ENCODE measurements at places on chromosomes 1 and 21.

DNA sequence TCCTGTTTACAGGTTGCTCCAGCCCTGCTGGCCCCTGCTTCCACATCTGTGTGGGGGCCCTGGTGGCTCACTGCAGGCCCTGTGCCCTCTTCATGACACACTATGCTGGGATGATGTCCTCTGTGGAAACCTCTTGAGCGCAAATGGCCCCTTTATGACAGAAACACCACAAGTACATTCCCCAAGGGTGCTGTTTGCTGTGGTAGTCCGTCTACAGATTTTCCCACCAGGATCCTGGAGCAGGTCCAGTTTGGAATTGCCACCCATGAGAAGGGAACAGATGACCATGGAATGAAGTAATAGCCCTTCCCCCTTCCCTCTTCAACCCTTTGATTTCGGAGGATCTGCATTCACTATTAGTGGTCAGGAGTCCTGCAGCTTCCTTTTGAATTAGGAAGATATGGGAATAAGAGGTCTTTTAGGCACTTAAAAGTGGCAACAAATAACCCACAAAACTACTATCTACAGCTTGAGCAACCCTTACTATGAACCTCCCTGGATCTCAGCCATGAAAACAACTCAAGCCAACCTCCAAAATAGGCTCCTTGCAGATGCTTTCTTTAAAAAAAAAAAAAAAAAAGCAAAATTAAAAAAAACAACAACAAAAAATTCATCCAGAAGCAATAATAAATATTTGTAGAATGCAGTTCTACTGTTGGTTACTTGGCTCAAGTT, 121.9 kb upstream of the TSPAN2 start:
- DNase-seq = no peak

DNA sequence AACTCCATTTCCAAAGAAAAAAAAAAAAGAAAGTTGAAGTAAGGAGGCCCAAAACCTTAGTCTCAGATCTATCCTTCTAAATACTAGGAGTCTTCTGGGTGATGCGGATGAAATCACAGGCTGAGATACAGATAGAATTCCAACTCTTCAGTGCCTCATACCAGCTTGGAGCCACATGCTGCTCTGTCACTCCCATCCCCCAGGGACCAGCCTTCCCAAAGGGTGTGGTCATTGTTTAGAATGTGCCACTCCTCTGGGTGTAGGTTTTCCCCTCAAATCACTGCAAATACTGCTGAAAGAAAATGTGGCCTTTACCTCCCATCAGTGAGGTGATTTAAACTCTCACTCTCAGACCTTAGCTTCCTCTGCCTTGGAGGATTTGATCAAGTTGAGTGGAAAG, 112.9 kb downstream of the CDC7 start:
- DNase-seq = no peak

GRCh38 chr1:167648252-167648849, 18.3 kb downstream of the RCSD1 start:
- no peak for DNase-seq

- DNase-seq = no peak
These were observed 18.4 kb upstream of the F3 start for GRCh38 chr1:94559921-94560320.

GRCh38 chr1:235930543-235930942, 63.8 kb upstream of the LYST start:
- no peak for DNase-seq

DNA sequence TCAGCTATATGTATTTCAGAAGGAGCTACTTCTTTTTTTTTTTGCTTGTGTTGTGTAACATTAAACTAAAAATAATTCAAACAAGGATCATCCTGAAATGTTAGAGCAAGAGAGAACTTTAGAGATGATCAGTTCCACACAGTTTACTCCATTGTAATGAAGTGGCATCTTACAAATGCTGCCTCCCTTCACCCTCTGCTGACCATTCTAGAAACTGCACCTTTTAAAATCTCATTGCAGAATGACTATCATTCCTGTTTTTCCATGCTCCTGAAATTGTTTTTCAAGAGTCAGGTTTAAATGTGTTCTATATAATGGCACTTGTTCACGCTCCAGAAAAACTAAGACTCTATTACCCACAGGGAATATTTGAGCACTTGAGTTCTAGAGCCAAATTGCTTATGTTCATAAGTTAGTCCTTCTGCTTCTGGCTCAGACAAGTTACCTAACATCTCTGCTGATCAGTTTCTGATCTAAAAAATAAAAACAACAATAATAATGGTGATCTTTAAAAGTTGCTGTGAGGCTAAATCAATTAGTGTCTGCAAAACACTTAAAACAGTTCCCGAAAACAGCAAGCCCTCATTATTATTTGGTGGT, 21.5 kb upstream of the SLC44A5 start:
- DNase-seq = no peak

DNA sequence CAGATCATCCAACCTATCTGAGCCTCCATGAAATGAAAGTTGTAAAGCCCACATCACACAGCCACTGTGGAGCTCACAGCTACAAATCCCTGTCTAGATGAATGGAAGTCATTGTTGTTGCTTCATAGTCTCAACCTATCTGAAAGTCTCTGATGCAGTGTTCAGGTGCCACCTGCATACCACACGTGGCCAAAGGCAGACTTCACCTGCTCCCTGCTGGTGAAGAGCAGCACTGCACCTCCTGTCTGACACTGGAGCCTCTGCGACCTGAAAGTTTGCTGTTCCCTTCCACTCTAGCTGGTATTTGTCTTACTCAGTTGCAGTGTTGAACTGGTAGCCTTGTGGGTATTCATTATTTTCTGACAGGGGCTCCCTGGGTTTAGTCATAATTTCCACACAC, 18.4 kb downstream of the LORICRIN start:
- peak; percentile 31 for DNase-seq

DNA sequence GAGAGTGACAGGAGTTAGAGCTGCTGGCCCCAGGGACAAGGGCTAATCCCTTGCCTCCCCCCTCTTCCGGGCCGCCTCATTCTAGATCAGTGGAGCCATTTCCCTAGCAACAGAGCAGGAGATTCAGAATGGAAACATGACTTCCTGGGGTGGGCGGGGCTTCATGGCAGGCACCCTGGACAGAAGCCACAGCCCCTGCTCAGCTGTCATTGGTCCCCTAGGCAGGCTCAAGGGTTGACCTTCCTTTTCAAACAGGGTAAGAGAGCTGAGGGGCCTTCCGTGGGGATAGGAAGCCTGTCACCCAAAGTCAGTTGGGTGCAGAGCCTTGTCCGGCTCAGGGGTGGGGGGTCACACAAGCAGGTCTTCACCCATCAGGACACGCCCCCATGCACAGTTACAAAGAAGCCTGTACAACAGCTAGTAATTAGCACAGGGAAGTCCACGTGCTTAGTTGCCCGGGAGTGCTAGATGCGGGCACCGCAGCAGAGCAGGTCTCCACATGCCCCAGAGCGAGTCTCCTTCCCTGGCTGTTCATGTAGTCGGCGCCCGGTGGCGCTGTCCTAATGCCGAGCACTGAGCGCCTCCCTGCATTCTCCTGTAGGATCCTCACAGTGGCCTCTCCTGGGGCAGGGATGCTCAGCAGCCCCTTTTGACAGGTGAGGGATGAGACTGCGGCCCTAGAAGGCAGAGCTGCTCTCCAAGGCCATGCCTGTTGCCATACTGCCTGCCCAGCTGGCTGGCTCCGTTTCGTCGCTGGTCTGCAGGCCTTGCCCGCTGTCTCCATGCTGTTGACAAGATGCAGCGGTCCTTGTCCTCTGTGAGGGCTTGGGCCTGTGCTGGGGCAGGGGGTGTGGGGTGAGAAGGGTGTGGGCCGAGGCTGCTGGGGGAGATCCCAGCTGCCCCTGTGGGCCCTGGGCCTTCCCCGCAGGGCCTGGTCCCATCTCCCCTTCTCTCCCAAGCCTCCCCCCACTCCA, 5.1 kb downstream of the TMEM201 start:
- DNase-seq = no peak

GRCh38 chr1:102853701-102854187, 254.6 kb downstream of the COL11A1 start:
- no peak for DNase-seq

GRCh38 chr1:18422954-18423353, 57.8 kb upstream of the KLHDC7A start:
- no peak for DNase-seq

DNA sequence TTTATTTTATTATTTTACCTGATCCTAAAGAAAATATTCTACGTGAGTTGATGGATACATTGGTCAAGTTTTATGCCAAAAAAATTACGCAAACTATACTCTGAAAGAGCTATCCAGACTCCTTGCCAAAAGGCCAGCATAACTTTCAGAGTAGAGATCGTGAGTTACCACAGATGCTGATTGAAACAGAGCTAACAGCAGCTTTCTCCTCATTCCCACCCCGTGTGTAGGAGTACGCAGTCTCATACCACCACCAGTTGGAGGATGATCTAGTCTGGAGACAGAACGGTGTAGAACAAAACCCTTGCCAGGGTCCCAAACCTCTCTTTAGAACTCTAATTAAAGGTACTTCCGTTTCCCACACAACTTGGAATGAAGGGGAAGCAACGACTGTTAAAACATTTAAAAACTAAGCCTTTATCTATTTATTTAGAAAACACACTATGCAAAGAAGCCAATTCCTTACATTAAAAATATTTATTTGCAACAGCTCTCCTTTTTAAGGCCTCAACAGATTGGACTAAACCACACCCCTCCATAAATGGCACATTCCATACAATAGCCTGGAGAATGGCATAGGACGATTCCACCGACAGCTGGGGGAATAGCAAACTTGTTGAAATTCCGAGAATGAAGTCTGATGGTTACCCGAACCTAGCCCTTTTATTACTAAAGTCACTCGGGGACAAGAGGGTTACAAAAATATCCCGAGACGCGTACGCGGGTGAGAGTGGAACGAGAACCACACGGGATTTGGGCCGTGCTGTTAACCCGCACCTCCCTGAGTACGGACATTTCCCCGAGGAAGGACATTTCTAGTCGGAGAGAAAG, 1.4 kb downstream of the NUCKS1 start:
- DNase-seq = peak; percentile 32

DNA sequence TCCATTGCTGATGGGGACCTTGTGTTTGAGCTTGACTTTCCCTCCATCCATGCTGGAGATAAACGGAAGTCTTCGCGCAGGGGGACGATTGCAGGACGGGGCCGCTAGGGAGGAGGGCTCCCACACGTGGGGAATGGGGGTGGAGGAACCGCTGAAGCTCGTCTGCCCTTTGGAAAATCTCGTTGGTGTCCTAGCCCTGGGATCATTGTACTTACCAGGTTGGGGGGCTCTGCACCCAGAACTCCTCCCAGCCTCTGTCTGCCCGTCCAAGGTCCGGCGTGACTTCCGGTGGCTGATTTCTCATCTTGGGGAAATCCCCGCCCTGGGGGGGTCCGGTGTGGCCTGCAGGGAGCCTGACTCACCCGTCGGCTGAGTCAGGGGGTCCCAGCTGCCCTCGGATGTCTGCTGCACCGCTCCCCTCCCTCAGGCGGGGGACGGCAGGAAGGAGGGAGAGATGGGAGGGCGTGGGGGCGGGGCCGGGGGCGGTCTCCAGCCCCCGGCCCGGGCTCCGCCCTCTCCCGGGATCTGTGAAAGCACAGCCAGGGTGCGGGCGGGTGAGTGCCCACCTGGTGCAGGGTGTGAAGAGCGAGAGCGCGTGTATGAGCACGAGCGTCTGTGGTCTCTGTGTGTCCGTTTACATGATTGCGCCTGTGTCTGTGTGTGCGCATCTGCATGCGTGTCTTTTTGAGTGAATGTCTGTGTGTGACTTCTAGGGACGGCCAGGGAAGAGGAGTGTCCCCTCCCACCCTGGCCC, 35.8 kb downstream of the PIK3CD start:
- peak; percentile 47 for DNase-seq

DNA sequence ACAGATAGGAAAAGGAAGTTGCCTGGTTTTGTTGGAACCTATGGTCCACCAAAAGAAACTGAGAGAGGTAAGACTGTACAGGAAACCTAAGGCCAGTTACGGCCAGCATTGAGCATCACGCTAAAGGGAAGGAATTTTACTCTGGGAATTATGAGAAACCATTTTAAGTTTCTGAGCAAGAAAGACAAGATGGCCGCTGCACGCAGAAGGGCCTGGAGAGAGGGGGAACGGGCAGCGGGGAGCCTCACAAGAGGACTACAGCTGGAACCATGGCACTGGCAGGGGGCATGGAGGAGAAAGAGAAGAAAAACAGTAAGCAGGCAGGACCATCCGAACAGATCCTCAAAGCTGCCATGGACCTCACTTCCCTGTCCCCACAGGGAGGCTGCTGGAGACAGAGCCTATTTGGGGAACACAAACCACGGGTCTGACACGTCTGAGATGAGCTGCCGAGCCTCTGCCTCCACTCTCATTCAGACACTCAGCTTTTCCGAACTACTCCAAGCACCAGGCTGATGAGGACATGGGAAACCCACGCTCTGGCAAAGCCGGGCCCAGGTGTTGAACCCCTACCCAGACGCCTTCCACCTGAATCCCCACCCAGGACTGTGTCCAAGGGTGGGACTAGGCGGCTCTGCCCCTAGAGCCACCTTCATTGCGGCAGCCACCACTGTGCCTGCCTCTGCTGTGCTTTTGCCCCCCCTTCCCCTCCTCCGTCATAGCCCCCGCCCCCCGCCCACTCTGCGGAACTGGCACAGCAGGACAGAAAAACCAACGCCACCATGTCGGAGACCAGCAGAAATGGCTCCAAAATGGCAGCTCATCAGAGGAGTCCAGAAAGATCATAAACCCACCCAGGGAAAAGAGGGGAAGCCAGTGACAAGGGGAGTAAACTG, 69.0 kb downstream of the CD46 start:
- DNase-seq = no peak

GRCh38 chr1:62585469-62586155, 11.7 kb upstream of the ANGPTL3 start:
- no peak for DNase-seq

DNA sequence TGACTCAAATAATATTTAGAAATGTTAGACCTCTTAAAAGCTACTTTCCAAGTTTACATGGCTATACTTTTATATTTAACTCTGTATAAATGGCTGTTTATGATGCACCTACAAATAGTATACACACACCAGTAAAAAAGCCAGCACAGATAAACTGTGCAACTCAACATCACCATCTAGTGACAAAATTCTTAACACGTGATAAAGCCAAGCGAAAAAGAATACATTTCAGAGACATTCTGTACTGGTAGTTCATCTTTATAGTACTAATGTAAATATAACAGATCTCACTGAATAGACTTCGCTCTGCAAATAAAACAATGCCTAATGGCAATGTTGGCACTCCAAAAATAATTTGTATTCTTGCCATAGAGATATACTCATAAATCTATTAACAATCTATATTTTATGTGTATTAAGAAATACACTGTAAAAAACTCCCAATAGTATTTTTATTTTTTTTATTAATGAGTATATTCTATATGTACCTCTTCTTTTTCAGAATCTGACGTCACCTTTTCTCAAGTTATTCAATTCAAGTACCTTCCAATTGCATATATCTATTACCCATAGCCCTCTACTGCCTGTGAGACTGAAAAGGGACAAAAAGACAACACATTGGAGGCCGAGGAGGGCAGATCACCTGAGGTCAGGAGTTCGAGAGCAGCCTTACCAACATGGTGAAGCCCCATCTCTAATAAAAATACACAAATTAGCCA, 100.2 kb downstream of the DPYD start:
- no peak for DNase-seq

GRCh38 chr1:8259498-8260290, 58.2 kb upstream of the SLC45A1 start:
- no peak for DNase-seq

GRCh38 chr1:195960580-195960979, 647.7 kb downstream of the KCNT2 start:
- no peak for DNase-seq

- peak; percentile 57 for DNase-seq
These were observed 28.2 kb downstream of the PKP1 start for GRCh38 chr1:201311356-201312011.
